RPMI7951 (cell line): ENCODE measurements at places on chromosomes 2 and 18. TPM values are rescaled to one million over a fixed set of nuclear protein-coding genes. Genes with fewer than 3 reads are reported as not detected.

IL18R1 gene
- 0.10 TPM in 1 of 2 replicates, not detected in the other for total RNA-seq

PRSS56 gene
- not detected in 2 replicates for total RNA-seq

ANKRD12 gene
- 11.9 and 13.2 TPM in 2 replicates for total RNA-seq

NEU4 gene
- not detected in 2 replicates for total RNA-seq

VWA3B gene
- 0.29 TPM in 1 of 2 replicates, not detected in the other for total RNA-seq

RNASEH1 gene
- 24.9 and 29.3 TPM in 2 replicates for total RNA-seq

SCTR gene
- total RNA-seq: not detected in 2 replicates

UGT1A1 gene
- total RNA-seq: not detected in 2 replicates

TANC1 gene
- total RNA-seq: 19.3 and 24.4 TPM in 2 replicates

PTPRM gene
- total RNA-seq: 31.2 and 51.8 TPM in 2 replicates
